ENCODE measurements at places on chromosomes 12 and 14. TPM values are rescaled to one million over a fixed set of nuclear protein-coding genes. Genes with fewer than 3 reads are reported as not detected.

The CCDC197 gene
- total RNA-seq, result not detected

The SLC2A3 gene
- total RNA-seq, result 95.0 TPM

The AMN gene
- total RNA-seq, result under 0.01 TPM

The SELPLG gene
- 0.51 TPM for total RNA-seq

The ITGA5 gene
- 232 TPM for total RNA-seq

The NPFF gene
- not detected for total RNA-seq

The CDKN1B gene
- 50.9 TPM for total RNA-seq

The PRIMA1 gene
- not detected for total RNA-seq

The EXOC5 gene
- 38.0 TPM for total RNA-seq

The C14orf132 gene
- 48.6 TPM for total RNA-seq

The APOLD1 gene
- 1.5 TPM for total RNA-seq

The PLEKHG7 gene
- not detected for total RNA-seq

The ANO2 gene
- not detected for total RNA-seq

The INF2 gene
- total RNA-seq, result 23.9 TPM

The RIN3 gene
- total RNA-seq, result 5.4 TPM

The PPP4R4 gene
- 0.51 TPM for total RNA-seq

The CRIP2 gene
- 68.5 TPM for total RNA-seq

The KRT2 gene
- total RNA-seq, result not detected

The PAX9 gene
- not detected for total RNA-seq

The ACOT4 gene
- 1.7 TPM for total RNA-seq

The HOXC10 gene
- total RNA-seq, result not detected

The LTB4R gene
- total RNA-seq, result 1.0 TPM

The PRB2 gene
- not detected for total RNA-seq

The IL31 gene
- not detected for total RNA-seq

The MYO1A gene
- 0.26 TPM for total RNA-seq

The BIN2 gene
- not detected for total RNA-seq

The B4GALNT1 gene
- total RNA-seq, result 0.51 TPM

The PLEKHH1 gene
- 0.33 TPM for total RNA-seq

The COA8 gene
- 26.4 TPM for total RNA-seq

The TC2N gene
- 0.26 TPM for total RNA-seq

The CLECL1 gene
- total RNA-seq, result not detected

The LRRK2 gene
- total RNA-seq, result 10.8 TPM

The LMNTD1 gene
- not detected for total RNA-seq

The TCL1B gene
- not detected for total RNA-seq

The GALNT16 gene
- total RNA-seq, result 8.5 TPM

The RHOJ gene
- total RNA-seq, result 4.1 TPM

The PSMB11 gene
- under 0.01 TPM for total RNA-seq

The GPRC5D gene
- total RNA-seq, result not detected

The PTGR2 gene
- 7.2 TPM for total RNA-seq

The SLC35F4 gene
- not detected for total RNA-seq

The OTX2 gene
- not detected for total RNA-seq

The MIPOL1 gene
- 8.6 TPM for total RNA-seq

The PLEKHD1 gene
- under 0.01 TPM for total RNA-seq

The PWP1 gene
- total RNA-seq, result 42.3 TPM

The SERPINA9 gene
- total RNA-seq, result not detected

The GPR135 gene
- 3.0 TPM for total RNA-seq

Data from fibroblast of lung (primary cell).